ENCODE measurements at places on chromosomes 13 and 19. TPM values are rescaled to one million over a fixed set of nuclear protein-coding genes. Genes with fewer than 3 reads are reported as not detected.

The TNPO2 gene
- total RNA-seq = 58.1 TPM

The CYP2A7 gene
- total RNA-seq = not detected

The ADGRE1 gene
- not detected for total RNA-seq

The ZNF154 gene
- 17.3 TPM for total RNA-seq

The ZNF578 gene
- 3.8 TPM for total RNA-seq

The DAND5 gene
- total RNA-seq = 0.07 TPM

The CCDC70 gene
- not detected for total RNA-seq

The CYP2F1 gene
- not detected for total RNA-seq

The VSIG10L gene
- 2.7 TPM for total RNA-seq

The METTL21C gene
- not detected for total RNA-seq
